ENCODE measurements at places on chromosomes 4 and X. TPM values are rescaled to one million over a fixed set of nuclear protein-coding genes. Genes with fewer than 3 reads are reported as not detected.

GRCh38 chr4:67713529-67714247, 12.7 kb upstream of the UBA6 start:
- no peak overlapping the region for H3K4me3 ChIP-seq
- no peaks in the 10 kb centered on the region for H3K27me3 ChIP-seq
- peaks cover 22% of the 10 kb centered on the region for H3K4me1 ChIP-seq
- H3K27ac ChIP-seq, result peak overlapping the region; percentile 64
- peak; percentile 27 for DNase-seq
- H3K36me3 ChIP-seq, result no peaks in the 10 kb centered on the region

HTN1 gene
- total RNA-seq, result not detected

GRCh38 chrX:75609406-75609805, 86.6 kb upstream of the ZDHHC15 start:
- no peaks in the 10 kb centered on the region for H3K4me1 ChIP-seq
- H3K27me3 ChIP-seq, result no peaks in the 10 kb centered on the region
- no peak for DNase-seq
- H3K4me3 ChIP-seq, result no peak overlapping the region
- no peak overlapping the region for H3K27ac ChIP-seq
- no peaks in the 10 kb centered on the region for H3K36me3 ChIP-seq

F9 gene
- total RNA-seq, result not detected

DNA sequence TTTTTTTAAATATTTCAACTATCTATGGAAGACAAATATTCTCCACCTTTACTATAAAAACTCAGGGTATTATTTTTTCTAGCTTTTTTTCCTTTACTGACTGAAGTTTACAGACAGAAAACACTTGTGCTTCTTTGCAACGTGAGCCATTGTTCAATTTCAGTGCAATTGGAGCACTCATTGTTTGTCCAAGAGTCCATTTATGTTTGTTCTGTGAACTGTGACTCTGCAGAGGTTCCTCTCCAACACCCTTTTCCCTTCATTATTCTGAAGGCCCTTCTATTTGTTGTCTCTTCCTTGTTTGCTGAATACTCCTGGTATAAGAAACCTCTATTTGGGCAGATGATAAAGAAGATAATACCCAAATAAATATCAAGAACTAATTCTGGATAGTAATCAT, 37.4 kb downstream of the DAPP1 start:
- H3K36me3 ChIP-seq, result no peaks in the 10 kb centered on the region
- no peaks in the 10 kb centered on the region for H3K4me1 ChIP-seq
- DNase-seq, result no peak
- no peak overlapping the region for H3K27ac ChIP-seq
- no peak overlapping the region for H3K4me3 ChIP-seq

GRCh38 chr4:11297201-11297600, 131.5 kb downstream of the HS3ST1 start:
- no peak overlapping the region for H3K4me3 ChIP-seq
- H3K27ac ChIP-seq, result no peak overlapping the region
- no peaks in the 10 kb centered on the region for H3K36me3 ChIP-seq
- H3K4me1 ChIP-seq, result no peaks in the 10 kb centered on the region
- DNase-seq, result no peak

GNL3L gene
- 64.3 TPM for total RNA-seq

All from Caco-2 (cell line).